CD4-positive, alpha-beta T cell treated with Interleukin-15 for 4 hours (primary cell): ENCODE measurements at places on chromosomes 12 and 14.

GRCh38 chr12:14416658-14417057 lies 51.2 kb downstream of the ATF7IP start:
- DNase-seq: peak; percentile 79

- no peak for DNase-seq
These were observed 47.3 kb downstream of the ACSM4 start for GRCh38 chr12:7351177-7351576.

DNA sequence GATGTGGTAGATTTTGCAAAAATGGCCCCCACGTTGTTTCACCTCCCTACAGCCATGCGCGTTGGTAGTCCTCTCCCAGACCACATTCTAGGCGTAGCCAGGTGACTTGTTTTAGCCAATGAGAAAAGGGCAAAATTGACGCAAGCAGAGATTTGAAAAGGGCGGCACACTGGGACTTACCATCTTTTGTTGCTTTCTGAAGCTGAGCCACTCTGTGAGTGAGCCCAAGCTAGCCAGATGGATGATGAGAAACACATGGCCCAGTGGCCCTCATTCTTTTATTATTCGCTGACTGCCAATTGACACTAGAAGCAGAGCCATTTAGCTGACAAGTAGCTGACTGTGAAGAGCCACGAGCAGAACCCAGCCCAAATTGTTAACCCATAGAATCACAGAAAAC lies 142.0 kb upstream of the GZMB start:
- no peak for DNase-seq

DNA sequence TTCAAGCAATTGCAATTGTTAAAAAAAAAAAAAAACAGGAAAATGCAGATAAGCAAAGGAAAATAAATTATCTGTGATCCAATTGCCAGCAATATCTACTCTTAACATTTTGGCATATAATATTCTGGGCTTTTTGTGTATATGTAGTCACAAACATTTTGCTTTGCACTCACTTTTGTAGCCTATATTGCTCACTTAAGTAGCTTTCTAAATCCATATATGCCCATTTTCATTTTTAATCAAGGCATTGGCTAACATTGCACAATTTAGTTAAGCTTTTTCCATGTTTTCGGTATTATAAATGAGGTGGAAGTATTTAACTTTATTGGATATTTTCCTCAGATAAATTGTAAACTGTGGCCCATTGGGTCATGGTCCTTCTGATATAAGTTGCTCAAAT lies 466.3 kb upstream of the ATP2B1 start:
- no peak for DNase-seq

DNA sequence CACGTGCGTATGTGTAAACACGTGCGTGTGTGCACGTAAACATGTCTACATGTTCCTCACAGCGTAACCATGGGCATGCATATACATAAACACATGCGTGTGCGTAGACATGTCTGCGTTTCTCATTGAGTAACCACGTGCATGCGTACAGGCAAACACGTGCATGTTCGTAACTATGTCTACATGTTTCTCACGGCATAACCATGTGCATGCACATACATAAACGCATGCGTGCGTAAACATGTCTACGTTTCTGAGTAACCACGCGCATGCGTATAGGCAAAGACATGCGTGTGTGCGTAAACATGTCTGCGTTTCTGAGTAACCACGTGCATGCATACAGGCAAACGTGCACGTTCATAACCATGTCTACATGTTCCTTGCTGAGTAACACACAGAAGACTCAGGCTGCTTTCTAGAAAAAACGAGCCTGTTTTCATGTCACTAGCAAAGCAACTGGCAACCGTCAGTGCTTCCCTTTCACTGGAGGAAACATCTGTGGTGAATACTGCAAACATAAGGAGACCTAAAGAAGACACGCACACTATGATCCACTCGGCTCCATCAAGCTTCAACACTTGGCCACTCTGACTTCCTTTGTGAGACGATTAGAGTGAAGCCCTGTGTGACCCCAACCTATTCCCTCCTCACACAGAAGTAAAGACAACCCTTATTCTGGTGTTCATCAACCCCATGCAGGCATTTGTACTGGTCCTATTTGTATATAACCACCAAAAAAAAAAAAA lies 28.8 kb downstream of the POLE start:
- DNase-seq: no peak

- peak; percentile 80 for DNase-seq
These were observed 5.1 kb upstream of the ZNF839 start for GRCh38 chr14:102314242-102315011.

DNA sequence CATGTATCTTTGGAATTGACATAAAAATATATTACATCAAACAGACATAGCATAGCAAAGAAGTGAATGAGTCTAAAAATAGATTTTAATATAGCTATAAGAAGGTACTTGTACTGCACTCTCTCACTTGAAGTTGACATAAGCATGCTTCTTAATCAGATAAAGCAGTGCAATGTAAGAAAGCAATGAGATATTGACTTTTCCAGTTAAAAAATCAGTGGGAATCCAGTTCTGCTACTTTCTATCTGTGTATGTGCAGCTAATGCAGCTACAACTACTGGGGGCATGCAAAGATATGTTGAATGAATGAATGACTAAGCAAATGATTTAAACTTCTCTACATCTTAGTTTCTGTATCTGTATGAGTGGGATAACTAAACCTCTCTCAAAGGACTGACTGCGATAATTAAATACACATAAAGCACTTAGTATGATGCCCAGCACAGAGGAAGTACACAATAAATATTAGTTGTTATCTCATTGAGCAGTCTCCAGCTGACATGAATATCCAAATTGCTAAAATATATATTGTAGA lies 10.3 kb downstream of the WASHC3 start:
- no peak for DNase-seq

GRCh38 chr12:127239781-127240180 lies 1027.2 kb upstream of the TMEM132C start:
- DNase-seq: no peak

- DNase-seq: no peak
These were observed 144.5 kb downstream of the TGFB3 start for GRCh38 chr14:75837151-75837787.

DNA sequence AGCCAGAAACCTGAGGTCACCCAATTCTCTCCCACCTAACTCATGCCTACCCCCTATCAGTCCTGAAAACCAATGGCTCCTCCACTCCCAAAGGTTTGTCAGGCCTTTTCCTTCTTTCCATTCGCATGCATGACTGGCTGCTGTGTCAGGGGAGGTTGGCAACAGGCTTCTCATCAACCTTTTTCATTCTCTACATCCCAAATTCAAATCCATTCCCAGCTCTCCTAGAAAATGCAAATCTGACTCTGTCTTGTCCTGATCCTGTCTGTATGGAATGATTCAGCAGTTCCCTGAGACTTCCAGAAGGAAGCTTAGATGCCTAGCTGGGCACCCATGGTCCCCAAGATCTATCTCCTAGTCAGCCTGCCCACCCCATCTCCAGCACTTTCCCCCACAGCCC lies 5.0 kb upstream of the CTDSP2 start:
- no peak for DNase-seq
